NCI-H2107 (cell line): ENCODE measurements at places on chromosomes 2 and 18.
A peak's percentile ranks its signal among the peaks of the same experiment; 100 is the strongest.

- DNase-seq = no peak
Measured at GRCh38 chr2:19330436-19330835, 28.0 kb downstream of the OSR1 start.

DNA sequence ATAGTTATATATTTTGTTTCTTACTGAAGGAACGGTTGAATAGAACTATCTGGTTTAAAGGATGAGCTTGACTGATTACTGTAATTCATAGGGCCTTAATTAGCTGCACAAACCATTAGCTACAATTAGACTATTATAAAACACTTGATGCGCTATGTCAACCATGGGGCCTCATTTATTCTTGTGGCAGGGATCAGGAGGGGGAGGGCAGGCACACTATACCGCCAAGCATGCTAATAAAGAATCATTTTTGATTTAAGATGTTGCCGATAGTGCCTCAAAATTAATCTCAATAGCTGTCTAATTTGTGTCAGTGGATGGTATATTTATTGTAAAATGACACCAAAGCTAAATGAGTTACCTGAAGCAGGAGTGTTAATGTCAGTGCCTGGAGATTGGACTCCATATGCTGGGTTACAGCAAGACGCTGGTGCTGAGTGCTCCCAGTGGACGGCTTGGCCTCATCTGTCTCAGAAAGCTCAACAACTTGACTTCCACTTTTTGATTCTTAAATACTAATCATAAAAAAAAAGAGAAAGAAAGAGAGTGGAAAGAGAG lies 1007.0 kb upstream of the CELF4 start:
- DNase-seq = no peak

GRCh38 chr2:72996117-72996502 lies 75.4 kb downstream of the SFXN5 start:
- DNase-seq = no peak

- no peak for DNase-seq
Measured at GRCh38 chr2:27724905-27725701, 46.4 kb upstream of the MRPL33 start.

DNA sequence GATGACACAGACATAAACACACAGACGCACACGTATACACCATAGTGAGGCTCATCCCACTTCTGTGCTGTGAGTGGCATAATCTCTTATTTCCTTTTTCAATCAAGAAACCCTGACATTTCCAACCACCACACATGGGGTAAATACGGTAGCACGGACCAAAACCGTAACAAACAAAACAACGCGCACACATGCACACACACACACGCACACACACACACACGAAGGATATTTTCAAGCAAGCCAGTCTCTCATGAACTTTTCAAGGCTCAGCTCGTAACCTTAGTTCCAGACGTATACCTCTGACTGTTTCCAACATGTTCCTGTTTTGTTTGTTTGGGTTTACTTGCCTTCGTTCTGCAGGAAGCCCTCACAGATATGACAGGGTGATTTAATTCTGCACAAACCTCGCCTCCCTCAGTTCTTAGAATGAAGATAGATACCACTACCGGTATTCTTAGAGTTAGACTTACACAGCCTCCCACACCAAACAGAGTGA lies 119.8 kb downstream of the BCL2 start:
- no peak for DNase-seq

DNA sequence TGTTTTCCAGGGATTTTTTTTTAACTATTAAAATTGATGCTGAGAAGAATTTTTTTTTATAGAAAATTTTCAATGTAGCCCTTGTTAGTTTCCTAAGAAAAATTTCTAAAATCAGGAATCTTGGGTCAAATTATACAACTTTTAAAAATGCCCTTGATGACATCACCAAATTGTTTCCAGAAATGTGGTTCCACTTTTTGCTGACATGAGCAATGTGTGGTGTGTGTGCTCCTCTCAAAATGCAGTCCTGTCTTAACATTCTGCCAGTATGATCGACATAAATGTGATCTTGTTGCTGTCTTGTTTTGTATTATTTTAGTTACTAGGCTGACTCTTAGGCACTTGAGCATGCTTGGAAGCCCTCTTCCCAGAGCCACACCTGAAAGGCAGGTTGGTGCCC lies 89.7 kb upstream of the ST6GAL2 start:
- DNase-seq = no peak

GRCh38 chr2:45469314-45470099 lies 141.6 kb downstream of the SRBD1 start:
- no peak for DNase-seq

DNA sequence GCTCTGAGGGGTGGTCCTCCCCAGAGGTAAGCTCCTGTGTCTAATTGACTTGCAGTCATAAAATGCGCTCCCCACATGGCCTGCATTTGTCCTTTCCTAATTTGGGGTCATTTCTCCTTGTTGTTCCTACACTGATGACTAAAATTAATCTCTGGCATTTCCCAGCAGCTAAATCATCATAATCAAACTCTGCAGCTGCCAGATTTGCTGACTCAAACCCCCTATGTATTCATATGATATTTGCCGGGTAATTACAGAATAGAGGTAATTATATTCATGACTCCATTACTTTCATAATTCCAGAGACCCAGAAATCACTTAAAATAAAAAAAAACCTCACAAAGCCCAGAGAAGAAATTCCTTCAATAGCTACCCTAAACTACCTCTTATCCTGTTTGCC lies 331.4 kb upstream of the KLHL29 start:
- DNase-seq = no peak

- DNase-seq = no peak
Measured at GRCh38 chr2:24117902-24118301, 5.2 kb downstream of the PFN4 start.

DNA sequence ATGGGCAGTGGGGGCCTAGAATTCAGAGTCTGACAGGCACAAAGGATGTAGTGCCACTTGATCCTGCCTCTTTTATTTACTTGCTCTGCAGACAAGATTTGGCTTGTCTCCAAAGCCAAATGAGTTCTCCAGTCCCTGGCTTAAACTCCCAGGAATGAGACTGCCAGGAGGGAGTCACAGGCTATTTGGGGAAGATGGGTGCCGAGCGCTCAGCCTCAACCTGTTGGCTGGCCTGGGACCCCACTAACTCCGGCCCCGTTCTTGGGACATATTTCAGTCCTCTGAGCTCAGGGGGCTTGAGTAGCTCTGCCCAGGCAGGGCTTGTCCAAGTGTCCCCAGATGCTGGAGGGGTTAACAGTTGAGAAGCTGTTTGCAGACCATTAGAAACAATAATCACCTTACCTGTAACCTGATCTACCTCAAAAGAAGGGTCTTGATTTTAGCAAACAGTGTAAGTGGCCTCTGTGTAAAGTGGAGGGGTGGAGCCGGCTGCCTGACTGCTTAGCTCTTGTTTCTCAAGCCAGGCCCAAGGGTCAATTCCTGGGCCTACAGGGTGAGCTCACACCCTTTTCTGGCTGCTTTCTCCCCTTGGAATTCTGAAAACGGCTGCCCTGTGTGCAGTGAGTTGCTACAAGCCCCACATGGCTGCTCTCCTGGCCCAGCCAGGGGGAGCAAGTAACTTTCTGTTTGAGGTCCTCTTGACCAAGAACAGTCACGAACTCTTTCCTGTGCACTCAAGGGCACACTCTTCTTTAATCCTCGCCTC lies 27.1 kb upstream of the FZD5 start:
- peak; percentile 30 for DNase-seq

GRCh38 chr2:217060516-217060915 lies 200.7 kb upstream of the TNP1 start:
- no peak for DNase-seq

DNA sequence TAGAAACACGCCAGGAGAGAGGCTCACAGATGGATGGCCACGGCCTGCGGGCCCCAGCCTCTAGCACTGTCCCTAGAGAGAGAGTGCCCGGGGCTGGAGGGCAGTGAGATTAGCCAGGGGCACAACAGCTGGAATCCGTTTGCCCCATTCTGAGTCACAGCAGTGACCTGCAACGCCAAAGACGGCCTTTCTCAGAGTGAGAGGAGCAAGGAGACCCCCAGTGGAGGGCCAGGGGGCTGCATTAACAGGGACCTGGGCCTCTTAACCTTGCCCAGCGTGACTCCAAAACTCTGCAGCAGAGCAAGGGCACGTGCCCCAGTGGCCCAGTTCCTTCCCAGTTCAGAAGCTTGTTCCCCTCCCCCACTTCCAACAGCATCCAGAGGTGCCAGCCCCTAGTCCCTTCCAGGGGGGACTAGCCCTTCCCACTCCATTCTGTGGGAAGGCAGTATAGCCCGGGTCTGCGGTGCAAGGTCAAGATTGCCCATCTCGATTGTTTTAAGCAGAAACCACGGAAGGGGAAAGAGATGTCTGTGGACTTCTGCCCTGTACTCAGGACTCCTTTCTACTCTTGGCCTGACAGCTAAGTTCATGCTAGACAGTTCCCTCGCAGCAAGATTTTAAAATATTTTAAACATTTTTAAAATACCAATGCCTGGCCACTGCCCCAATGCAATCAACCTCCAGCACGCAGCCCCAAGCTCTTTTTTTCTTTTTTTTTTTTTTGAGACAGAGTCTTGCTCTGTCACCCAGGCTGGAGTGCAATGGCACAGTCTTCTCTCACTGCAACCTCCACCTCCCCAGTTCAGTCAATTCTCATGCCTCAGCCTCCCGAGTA lies 50.9 kb upstream of the BIN1 start:
- DNase-seq = no peak

- DNase-seq = no peak
Measured at GRCh38 chr2:74768401-74768914, 65.5 kb upstream of the HK2 start.

- no peak for DNase-seq
Measured at GRCh38 chr18:47528343-47528742, 276.9 kb upstream of the SKOR2 start.

GRCh38 chr18:30328839-30329238 lies 713.7 kb downstream of the DSC3 start:
- no peak for DNase-seq

DNA sequence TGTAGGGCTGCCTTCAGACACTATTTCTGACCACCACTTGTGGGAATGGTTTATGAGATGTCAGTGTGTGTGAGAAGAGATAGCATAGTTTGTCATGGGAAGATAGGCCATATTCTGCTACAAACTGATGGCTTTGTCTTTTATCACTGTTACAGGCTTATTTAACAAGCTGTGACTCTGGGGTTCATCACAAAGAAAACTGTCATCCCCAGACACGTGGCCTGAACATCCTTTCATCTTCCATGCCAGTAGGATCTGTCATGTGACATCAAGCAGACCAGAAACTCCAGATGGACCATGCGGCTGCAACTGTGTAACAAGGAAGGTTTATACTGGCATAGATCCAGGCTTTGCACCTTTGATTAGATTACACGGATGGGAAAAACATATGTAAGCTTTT lies 128.6 kb upstream of the KCNH7 start:
- no peak for DNase-seq

- no peak for DNase-seq
Measured at GRCh38 chr2:46699934-46700256, 215.7 kb downstream of the MCFD2 start.

DNA sequence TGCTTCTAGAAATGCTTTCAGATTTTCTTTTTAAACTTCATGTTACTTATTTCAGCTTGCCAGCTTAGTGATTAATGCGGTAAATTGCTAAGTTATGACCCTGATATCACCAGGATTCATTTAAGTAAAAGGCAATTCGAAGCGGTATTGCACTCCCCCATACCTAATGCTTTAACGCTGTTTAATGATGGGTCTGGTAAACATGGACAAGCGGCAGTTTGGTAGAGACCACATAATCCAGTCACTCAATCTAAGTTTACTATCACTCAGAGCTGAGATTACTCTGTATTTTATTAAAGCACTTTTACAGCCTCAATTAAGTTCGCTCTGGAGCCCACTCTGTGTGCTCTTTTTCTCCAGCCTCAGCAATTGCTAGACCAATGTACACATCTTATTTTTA lies 118.2 kb upstream of the SCN7A start:
- DNase-seq = no peak

DNA sequence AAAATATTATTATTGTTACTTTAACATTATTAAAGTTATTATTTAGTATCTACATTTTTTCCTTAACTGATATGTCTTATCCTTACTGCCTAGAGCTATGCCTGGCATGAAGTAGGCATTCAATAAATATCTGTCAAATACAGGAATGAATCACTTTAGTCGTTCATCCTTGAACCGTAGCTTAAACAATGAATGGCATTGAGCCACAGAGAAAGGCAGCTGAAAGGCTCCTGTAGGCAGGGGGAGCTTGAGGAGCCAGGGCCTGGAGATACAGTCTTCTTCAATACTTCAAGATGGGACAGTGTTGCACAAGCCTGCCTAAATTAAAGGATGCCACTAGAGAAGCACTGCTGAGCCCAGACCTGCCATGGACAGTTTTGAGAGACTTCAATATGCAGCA lies 22.5 kb downstream of the CYRIA start:
- no peak for DNase-seq

DNA sequence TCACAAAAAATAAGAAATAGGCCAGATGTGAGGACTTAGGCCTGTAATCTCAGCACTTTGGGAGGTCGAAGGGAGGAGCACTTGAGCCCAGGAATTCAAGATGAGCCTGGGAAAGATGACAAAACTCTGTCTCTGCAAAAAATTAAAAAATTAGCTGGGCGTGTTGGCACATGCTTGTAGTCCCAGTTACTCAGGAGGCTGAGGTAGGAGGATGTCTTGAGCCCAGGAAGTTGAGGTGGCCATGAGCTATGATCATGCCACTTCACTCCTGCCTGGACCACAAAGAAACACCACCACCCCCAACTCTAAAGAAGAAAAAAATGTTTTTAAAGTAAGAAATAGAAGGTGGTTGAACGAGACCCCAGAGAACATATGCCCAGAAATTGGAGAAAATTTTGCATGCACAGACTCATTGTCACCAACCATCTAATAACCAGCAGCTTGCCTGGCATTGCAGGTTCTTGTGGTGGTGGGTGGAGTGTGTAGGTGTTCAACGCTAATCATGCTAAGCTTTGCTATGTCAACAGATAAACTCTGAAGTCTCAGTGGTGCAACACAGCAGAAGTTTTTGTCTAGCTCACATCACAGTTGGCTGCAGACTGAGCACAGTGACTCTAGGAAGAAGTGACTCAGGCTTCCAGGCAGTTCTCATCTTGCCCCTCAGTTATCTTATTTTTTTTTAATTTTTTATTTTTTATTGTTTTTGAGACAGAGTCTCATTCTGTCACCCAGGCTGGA lies 18.6 kb downstream of the ARL4C start:
- DNase-seq = no peak

- no peak for DNase-seq
Measured at GRCh38 chr2:199875400-199875799, 24.4 kb upstream of the FTCDNL1 start.

DNA sequence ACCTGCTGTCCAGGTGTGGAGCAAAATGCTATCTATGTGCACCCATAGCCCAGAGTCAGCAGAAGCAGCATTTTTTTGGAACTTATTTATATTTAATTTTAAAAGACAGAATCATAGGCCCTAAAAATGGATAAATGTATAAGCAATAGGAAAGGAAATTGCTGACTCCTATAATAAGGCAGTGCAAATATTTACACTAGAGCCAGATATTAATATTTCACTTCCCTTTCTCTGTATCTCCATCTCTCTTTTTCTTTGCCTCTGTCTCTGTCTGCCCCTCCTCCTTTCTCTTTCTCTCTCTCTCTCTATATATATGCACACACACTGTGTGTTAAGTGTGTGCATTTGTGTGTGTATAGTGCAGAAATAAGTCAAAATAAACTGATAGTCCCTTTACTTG lies 375.6 kb downstream of the SOX11 start:
- no peak for DNase-seq

GRCh38 chr18:9927392-9928063 lies 13.7 kb downstream of the VAPA start:
- no peak for DNase-seq
